NCI-H226 (cell line): ENCODE measurements at places on chromosomes 1 and 21.

- DNase-seq, result peak; percentile 46
Observed at GRCh38 chr1:172513479-172513878, 19.5 kb upstream of the SUCO start.

GRCh38 chr1:36702963-36703362, 220.2 kb upstream of the CSF3R start:
- no peak for DNase-seq

DNA sequence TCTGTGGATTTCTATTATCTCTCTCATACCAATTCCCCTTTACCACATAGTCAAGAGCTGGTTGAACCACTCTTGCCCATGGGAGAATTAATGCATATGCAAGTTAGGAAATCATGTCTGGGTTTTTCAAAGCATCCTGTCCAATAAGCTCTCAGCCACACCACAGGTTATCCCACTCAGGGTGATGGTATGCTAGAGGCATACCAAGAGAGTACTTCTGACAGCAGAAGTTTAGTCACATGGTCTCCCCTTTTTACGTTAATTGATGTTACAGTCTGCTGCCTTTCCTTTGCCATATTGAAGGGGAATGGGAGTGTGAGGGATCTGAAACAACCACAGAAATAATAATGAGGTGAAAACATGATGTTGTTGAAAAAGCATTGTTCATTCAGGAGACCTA, 135.8 kb upstream of the PBX1 start:
- DNase-seq, result no peak

DNA sequence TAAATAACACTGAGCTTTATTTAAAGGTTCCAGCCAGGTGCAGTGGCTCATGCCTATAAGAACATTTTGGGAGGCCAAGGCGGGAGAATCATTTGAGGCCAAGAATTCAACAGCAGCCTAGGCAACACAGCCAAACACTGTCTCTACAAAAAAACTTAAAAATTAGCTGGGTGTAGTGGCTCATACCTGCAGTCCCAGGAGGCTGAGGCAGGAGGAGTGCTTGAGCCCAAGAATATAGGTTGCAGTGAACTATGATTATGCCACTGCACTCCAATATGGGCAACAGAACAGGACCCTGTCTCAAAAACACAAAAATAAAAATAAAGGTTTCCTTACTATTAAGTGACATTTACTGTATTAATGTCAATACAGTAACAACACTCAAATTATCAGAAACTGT, 2.1 kb downstream of the TAF12 start:
- DNase-seq, result peak; percentile 39

GRCh38 chr1:214540324-214540723, 11.1 kb downstream of the PTPN14 start:
- DNase-seq, result no peak

GRCh38 chr1:245558069-245558468, 403.3 kb downstream of the KIF26B start:
- DNase-seq, result no peak

- no peak for DNase-seq
Observed at GRCh38 chr1:1732381-1732780, 8.2 kb upstream of the CDK11A start.

DNA sequence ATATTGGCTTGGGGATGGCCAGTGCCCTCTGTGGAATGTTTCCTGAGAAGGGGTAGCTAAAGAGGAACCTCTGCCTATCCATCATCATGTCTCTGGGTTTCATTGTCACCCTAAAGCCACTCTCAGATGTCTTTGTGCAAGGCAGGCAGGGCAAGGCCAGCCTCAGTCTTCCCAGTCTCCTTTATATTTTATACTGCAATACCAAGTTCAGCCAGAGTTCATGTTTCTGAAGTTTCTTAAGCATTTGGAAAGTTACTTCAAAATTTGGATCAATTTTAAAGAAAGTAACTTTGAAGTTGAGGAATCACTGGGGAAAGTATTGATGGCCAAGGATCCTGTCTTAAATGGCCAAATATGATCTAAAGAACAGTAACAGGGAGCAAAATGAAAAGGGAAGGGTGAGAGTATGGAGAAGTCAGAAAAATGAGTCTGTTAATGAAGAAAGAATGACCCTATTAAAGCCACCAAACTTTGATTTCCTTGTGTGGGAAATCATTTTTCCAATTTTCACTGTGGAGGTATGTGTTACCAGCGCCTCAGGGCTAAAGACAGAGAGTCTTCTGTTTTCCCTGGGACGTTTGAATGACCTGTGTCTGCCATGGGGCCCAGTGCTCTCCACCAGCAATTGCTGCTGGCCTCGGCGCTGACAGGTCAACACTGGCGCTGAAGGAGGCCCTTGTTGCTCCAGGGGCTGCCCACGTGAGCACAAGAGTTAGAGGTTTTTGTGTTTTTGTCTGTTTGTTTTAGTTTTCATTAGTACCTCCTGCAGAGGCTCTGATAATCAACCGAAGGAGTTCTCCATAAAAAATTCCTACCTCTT, 93.9 kb downstream of the ATP5PO start:
- no peak for DNase-seq

- DNase-seq, result no peak
Observed at GRCh38 chr1:33042831-33043230, 6.1 kb upstream of the AK2 start.

- DNase-seq, result peak; percentile 81
Observed at GRCh38 chr1:6026095-6026809, 19.4 kb upstream of the KCNAB2 start.

GRCh38 chr1:194028002-194028401, 841.6 kb upstream of the B3GALT2 start:
- DNase-seq, result no peak

DNA sequence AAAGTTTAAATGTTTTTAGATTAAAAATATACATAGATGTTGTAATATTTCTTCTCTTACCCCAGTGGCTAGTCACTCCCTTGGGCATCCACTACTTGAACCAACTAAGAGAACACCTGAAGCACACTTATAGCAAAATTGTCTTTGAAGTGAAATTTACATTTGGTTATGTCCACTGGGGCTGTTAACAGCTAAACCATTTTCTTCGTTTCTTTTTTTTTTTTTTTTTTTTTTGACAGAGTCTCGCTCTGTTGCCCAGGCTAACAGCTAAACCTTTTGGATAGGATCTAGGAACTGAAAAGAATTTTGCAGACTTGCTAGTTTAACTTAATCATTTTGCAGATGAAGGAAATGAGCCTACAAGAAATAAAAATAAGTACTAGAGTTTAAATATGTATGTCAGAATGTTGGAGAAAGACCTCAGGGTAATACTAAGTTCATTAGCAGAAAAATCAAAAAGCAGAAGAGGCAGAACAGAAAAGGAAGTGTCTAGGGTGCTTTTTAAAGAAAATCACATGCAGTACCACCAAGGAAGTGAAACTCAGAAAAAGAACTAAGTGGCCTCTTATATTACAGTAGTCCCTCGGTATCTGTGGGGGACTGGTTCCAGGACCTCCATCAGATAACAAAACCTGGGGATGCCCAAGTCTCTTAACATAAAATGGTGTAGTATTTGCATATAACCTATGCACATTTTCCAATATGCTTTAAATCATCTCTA, 11.8 kb downstream of the DRAM2 start:
- DNase-seq, result no peak

DNA sequence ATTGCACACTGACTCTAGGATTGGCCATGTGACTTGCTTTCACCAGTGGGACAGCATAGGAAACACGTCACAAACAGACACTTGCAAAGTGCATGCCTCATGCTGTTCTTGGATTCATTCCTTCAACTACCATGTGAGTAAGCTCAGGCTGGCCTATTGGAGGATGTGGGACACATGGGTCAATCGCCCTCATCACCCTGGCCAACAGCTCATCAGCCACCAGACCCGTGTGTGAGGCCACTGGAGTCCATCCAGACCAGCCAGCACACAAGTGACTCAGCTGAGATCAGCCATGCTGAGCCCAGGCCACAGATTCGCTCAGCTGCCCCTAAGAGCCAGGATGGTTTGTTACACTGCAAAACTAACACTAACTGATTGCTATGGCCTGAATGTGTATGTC, 216.1 kb upstream of the GRIK3 start:
- no peak for DNase-seq

DNA sequence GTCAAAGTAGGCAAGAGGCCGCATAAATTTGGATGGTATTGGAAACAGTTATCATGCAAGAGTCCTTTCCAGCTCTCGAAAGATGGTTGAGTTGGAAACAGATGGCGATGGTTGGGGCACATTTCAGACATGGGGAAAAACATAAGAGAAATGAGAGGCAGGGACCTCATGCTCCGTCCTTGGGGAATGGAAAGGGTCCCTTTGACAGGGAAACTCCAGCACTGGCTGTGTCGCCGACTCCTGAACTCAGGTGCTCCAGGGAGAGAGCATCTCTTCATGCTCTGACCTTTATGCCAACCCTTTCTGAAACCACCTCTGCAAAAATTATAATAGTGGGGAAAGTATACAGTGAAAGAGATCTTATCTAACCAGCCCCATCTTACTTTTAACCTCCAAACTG, 36.8 kb upstream of the COL6A2 start:
- DNase-seq, result no peak

GRCh38 chr21:32256251-32256650, 22.6 kb downstream of the MIS18A start:
- no peak for DNase-seq
